AG08396 (cell line): ENCODE measurements at places on chromosomes 1 and 21.

DNA sequence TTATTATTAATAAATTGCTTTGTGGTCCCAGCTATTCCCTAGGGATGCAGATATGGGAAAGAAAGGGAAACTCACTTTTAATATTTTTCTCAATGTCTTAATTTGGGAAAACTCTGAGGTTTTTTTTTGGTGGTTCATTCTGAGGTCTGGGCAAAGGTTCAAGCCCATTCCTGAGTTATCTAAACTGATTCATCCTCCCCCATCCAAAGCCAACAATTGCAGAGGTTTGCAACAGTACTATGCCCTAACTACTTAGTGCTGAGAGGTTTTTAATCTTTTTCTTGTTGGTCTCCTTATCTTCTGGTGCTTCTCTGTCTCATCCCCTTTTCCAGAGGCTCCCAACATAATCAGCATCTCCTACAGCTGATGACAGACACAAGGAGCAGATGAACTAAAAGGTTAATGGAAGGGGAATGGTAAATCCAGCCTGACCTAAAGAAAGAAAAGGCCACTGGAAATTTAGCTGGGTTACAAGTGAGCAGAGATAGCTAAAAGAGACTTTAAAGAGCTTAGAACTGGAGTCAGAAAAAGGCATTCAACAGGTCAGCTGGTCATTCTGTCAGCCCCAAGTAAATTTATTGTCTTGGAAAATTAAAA is 390.4 kb downstream of the TGFB2 start:
- peak; percentile 45 for DNase-seq

- no peak for DNase-seq
Observed at GRCh38 chr1:172585861-172586260, 52.9 kb downstream of the SUCO start.

DNA sequence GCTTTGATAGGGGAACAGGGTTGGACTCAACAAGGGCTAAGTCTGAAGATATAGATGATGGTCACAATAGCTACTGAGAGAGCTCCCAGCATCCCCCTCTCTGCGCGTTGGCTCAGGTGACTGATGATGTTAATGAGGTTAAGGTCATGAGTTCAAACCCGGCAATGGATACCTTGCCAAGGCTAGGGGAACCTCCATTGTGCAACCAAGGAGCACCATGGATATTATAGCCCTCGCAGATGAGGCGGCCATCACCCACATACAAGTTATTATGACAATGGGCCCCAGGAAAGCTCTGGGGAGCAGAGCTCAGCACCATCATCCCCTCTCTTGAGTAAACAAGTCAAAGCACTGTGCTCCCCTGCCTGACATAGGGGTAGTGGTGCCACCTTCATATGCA is 8.2 kb downstream of the KCNA2 start:
- DNase-seq: no peak

DNA sequence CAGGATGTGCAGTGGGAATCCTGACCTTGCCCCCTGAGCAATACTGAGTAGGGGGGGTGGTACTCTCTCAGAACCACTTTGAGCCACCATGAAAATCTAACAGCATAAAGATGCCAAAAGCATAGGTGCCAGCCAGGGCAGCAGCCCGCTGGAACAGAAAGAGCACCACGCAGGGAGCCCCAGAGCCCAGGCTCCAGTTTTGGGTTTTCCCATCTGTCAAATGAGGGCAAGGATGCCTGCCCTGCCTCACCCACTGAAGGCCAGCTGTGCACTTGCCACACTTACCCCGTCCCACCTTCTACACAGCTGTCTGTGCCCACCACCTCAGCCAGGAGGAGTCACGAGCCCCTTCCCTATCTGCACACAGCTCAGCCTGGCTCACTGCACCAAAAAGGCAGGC is 20.8 kb downstream of the LRP8 start:
- DNase-seq: no peak

GRCh38 chr1:116151739-116152576 is 40.8 kb downstream of the MAB21L3 start:
- peak; percentile 96 for DNase-seq

- no peak for DNase-seq
Observed at GRCh38 chr1:81702079-81702715, 98.5 kb upstream of the ADGRL2 start.

DNA sequence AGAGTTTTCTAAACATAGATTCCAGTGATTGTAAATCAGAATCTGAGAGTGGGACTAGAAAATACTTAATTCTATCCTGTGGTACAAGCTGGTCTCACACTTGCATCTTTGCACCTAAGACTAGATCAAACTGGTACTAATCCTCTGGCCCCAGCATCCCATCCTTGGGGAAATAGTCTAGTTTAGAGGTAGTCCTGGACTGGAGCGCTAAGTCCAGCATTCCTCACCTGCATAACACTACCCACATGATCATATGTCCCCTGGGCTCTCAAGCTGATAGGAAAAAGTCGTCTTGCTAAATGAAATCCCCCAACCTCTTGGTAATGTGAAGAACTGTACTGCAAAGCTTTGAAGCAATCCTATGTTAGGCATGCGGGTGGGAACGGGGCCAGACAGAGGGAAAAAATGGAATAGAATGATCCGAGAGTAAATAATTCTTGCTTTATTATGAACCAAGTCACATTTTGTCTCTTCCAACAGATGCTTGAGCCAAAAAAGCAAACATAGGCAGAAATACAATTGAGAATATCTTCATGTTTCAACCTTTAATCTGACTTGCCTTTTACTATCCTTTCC is 4.8 kb downstream of the COX20 start:
- DNase-seq: no peak

GRCh38 chr1:154730986-154731489 is 123.1 kb upstream of the ADAR start:
- peak; percentile 32 for DNase-seq

GRCh38 chr1:25532970-25533369 is 10.4 kb upstream of the LDLRAP1 start:
- no peak for DNase-seq

- no peak for DNase-seq
Observed at GRCh38 chr1:218703836-218704235, 358.7 kb downstream of the TGFB2 start.

- DNase-seq: no peak
Observed at GRCh38 chr1:102262994-102263393, 266.3 kb upstream of the OLFM3 start.

DNA sequence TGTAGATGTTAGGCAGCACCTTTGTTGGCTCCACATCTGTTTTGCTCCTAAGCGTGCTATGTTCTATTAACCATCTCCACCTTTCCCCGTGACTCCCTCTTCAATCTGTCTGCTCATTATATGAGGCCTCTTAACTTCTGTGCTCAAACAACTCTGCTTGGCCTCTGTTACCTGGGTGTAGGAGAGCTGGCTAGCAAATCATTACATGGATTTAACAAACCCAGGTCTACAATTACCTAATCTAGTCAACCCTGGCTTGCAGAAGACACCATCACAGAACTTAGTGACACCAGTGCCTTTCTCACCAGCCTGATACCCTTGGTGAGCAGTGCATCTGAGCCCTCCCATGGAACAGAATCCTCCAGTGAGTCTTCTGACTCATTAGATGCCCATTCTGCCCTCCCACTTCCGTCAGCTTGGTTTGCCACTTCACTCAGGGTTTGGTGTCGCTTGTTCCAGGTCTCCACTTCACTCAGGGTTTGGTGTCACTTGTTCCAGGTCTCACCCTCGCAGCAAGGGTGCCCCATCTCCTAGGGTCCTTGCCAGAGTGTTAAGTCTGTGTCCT is 92.0 kb upstream of the KIF26B start:
- no peak for DNase-seq

- no peak for DNase-seq
Observed at GRCh38 chr1:3787745-3788605, 8.3 kb downstream of the LRRC47 start.

GRCh38 chr1:211033921-211034525 is 99.9 kb downstream of the KCNH1 start:
- DNase-seq: no peak

DNA sequence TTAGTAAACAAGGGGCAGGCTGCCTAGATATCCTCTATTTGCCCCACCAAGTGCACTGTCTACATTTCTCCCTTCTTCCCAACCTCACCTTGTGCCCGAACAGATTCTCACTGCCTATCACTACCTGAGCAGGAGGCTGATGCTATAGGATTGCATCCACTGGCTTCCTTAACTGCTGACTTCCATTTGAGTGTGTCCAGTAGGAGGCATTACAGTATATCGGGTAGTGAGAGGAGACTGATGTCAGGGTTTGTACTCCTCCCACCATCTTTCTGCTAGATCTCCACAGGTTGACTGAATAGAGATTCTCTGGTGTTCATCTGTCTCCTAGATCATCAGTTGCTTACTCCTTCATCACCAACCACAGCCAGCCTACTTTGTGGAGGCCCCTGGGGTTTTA is 796.3 kb downstream of the LRRIQ3 start:
- DNase-seq: no peak

- no peak for DNase-seq
Observed at GRCh38 chr1:2645776-2646175, 13.0 kb upstream of the MMEL1 start.

GRCh38 chr1:54325703-54326461 is 80.3 kb downstream of the SSBP3 start:
- no peak for DNase-seq

DNA sequence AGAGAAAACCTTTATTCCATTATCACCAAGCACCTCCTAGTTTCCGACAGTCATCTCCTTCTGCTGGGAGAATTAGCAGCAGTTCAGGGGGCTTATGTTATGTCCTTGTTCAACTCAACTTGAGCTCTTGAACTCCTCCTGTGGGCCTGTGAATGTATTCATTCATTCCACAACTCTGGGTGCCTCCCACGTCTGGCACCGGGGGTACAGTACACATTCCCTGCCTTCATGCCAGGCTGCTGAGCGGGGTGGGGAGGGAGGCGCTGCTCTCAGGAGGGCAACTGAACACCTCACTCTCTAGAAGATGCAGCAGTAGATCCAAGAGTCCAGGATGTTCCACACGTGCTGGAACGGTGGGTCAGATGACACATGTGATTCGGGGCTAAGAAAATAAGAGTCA is 4.3 kb upstream of the MX2 start:
- no peak for DNase-seq

DNA sequence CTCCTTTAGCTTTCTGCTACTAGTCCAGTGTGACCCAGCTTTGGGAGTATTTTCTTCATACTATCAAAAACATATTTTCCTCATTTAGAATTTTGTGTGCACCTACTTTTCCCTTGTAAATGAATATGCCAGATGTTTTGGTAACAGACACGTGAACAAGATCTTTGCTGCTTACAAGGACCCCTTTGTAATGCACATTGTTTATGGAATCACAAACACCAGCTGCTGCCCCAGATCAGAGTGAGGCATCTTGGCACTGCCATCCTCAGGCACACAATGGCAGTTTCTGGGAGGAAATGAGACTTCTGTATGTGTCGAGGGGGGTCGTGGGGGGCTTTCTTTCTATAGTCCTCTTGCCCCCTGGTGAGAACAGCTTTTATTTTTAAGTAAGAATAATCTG is 115.7 kb downstream of the RGL1 start:
- DNase-seq: no peak

DNA sequence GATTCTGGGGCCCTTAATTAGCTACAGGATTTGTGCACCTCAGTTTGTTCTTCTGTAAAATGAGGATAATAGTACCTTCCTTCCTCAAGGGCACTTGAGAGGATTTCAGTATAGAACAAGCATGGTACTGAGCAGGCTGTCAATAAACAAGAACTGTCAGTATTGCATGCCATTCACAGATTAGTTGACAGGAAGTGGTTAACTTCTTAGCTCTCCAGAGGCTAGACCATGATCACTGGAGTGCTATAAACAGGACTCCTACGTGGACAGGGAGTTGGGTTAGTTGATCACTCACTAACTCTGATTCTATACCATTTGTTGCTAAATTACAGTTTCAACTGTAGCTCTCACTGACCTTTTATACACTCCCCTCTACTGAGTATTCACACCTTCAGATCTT is 126.2 kb upstream of the DAB1 start:
- DNase-seq: no peak

DNA sequence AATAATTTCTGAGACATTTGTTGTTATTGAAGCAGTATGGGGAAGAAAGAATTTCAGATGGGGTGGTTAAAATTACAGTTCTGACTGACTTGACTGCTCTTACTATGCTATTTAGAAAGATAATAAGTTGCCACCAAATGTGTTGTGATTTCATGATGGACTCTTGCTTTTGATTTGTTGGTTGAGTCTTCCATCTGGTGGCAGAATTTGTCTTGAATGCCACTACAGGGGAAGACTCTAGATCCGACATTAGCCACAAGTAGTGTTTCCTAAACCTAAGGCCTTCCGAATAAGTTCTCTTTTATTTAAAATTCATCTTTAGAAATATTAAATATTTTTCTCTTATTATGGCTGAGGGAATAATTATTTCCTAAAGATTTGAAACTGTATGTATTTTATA is 190.9 kb upstream of the ADGRL4 start:
- DNase-seq: no peak

GRCh38 chr1:29211086-29212030 is 19.4 kb downstream of the MECR start:
- no peak for DNase-seq

DNA sequence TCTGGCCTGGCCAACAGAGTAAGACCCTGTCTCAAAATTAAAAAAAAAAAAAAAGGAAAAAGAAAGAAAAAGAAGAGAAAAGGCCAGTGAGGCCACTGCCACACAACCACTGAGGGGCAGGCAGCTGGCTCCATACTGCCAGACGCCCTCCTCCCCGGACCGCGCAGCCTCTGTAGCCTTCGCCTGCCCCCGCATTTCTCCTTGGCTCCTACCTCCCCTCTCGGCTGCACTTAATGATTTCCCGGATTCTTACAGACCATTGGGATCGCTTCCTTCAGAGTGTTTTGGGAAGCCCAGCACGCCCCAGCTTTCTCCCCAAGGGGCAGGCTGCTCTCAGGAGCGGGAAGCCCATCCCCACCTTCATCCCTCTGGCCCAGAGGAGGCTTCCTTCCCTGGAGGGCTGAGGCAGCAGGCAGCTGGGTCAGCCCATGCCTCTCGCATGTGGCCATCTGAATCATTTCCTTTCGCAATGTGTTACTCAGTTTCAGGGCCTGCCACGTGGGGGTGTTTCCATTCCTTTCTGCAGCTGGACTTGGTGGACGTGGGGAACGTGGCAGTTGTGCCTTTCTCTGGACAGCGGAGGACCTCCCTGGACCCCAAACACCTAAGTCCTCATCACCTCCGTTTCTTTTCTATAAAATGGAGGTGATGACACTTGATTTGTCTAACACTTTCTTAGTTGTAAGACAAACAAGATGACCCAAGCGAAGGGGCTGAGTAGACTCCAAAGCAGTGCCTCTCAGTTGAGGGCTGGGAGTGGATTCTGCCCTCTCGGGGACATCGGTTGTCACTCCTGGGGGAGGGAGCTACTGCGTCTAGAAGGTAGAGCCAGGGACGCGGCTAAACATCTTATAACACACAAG is 2.3 kb downstream of the SLC2A5 start:
- DNase-seq: peak; percentile 90

DNA sequence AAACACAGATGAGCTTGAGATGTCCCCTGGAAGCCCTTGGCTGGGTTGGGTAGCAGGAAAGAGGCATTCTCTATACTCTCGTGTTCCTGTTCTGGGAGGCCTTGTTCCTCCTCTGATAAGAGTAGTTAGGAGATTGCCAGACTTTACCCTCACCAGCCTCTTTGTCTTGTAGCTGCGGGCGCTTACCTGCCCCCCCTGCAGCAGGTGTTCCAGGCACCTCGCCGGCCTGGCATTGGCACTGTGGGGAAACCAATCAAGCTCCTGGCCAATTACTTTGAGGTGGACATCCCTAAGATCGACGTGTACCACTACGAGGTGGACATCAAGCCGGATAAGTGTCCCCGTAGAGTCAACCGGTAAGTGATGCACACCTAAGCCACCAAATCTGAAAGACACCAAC is 5.2 kb downstream of the AGO1 start:
- DNase-seq: no peak

GRCh38 chr1:27940870-27941560 is 6.2 kb downstream of the SMPDL3B start:
- DNase-seq: no peak

GRCh38 chr1:11990303-11991032 is 10.2 kb downstream of the MFN2 start:
- DNase-seq: no peak
